ENCODE measurements at places on chromosomes 13 and 19.

- DNase-seq: no peak
Measured at GRCh38 chr19:5943045-5943444, 29.0 kb downstream of the CAPS start.

DNA sequence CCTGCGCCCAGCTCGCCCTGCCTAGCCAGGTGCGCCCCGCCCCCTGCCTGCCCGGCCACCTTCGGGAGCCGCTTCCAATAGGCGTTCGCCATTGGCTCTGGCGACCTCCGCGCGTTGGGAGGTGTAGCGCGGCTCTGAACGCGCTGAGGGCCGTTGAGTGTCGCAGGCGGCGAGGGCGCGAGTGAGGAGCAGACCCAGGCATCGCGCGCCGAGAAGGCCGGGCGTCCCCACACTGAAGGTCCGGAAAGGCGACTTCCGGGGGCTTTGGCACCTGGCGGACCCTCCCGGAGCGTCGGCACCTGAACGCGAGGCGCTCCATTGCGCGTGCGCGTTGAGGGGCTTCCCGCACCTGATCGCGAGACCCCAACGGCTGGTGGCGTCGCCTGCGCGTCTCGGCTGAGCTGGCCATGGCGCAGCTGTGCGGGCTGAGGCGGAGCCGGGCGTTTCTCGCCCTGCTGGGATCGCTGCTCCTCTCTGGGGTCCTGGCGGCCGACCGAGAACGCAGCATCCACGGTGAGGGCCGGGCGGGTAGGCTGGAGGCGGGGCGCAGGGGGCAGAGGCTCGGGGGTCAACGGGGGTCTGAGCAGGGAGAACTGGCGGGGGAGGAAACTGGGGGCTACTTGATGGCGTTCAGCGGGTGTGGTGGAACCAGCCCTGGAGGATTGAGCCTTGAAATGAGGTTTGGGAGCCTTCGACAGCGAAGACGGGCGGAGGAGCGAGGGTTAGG is at the start of gene SPINT2:
TSS of gene SPINT2 (plus strand) at position 88 of the 727 bp plus-strand sequence. CDS start at position 408, 320 bp downstream.
- peak; percentile 71 for DNase-seq

DNA sequence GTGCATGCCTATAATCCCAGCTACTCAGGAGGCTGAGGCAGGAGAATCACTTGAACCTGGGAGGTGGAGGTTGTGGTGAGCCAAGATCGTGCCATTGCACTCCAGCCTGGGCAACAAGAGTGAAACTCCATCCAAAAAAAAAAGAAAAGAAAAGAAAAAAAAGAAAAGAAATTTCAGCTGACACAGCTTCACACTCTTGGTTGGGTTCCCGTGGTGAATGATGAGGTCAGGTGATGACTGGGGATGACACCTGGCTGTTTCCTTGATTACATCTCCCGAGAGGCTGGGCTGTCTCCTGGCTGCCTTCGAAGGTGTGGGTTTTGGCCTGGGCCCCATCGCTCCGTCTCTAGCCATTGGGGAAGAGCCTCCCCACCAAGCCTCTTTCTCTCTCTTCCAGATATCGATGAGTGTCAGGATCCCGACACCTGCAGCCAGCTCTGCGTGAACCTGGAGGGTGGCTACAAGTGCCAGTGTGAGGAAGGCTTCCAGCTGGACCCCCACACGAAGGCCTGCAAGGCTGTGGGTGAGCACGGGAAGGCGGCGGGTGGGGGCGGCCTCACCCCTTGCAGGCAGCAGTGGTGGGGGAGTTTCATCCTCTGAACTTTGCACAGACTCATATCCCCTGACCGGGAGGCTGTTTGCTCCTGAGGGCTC is 22.0 kb downstream of the LDLR start:
- DNase-seq: no peak

DNA sequence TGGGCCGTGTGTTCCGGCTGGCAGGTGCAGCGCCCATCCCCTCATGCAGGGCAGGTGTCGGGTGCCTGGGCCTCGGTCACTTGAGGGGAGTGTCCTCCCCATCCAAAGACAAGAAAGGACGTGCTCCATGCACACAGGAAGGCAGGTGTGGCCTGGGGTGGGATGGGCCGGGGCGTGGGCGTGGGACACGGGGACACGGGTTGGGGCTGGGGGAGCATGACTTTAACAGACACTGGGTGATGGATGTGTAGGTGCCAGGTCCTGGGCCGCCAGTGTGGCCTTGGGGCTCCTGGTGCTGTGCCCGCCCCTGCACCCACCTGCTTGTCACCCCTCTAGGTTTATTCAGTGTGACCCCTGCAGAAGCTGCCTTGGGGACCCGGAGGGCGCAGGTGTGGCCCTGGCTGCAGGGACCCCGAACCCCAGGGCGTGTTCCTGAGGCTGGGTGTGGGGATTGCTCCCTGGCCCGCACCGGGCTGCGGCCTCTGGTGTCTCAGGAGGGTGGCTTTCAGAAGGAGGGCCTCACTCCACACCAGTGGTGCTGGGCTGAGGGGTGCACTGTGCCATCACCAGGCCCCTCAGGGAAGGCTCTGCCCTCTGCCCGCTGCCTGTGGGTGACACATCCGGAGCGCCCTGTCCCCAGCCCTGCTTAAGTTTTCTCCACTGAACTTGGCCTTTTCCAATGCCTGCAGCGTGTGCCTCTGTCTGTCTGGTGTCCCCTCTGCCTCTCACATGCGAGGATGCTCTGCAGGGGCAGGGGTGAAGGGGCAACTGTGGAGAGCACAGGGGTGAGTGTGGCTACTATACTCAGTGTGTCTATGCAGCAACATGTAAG is 5.2 kb downstream of the TMEM255B start:
- no peak for DNase-seq

DNA sequence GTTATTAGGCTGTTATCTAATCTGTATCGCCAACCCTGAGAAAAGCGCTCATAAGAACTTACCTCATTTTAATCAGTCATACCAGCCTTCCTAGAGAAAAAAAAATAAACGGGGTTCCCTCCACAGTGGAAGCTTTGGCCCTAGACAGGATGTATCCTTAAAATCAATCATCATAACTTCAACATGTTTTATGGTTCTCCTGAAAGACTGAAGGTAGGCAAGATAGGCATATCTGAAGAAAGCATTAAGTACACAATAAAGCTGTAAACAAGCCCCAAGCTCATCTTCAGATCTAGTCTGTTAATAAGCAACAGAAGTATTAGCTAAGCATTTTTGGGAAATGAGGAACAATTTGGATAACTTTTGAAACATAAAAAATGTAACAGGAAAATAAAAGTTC is 18.7 kb upstream of the SERP2 start:
- no peak for DNase-seq

DNA sequence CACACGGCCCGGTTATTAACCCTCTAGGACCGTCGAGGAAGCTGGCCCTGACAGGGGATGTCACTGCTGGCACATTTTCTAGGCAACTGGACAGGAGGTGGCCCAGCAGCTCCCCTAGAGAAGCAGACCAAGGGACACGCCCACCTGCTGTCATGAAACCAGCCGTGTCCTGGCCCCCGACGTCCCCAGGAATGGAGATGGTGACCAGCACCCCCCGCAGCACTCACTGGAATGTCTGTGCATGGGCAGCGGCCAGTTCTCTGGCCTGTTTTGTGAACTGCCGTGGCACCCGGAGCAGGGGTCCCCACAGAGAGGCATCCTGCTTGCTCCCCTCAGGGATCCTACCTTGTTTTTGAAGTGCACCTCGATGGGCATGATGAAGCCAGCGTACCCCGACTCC is 17.9 kb downstream of the MLLT1 start:
- no peak for DNase-seq

- peak; percentile 47 for DNase-seq
Measured at GRCh38 chr19:6501740-6502648, at the start of gene TUBB4A. Gene TUBB4A (minus strand): TSS chr19:6502309. CDS start chr19:6502212, 97 bp downstream.

DNA sequence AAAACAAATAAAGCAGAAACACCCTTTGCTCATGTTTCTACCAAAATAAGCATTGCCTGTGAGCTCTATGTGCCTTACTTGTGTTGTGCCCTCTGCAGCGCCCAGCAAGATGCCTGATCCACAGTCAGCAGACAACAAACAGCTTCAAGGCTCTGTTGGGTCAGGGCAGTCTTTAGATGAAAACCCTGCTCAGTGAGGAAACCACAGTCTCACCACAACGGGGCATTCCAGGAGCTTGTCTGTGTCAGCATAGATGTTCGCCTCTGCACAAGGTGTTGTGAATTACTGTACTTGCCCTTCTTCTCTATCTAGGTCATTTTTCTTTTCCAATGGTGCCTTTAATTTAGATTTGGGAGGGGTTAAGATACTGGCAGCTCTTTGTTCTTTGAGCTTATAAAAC is 251.9 kb downstream of the COL4A1 start:
- peak; percentile 27 for DNase-seq

DNA sequence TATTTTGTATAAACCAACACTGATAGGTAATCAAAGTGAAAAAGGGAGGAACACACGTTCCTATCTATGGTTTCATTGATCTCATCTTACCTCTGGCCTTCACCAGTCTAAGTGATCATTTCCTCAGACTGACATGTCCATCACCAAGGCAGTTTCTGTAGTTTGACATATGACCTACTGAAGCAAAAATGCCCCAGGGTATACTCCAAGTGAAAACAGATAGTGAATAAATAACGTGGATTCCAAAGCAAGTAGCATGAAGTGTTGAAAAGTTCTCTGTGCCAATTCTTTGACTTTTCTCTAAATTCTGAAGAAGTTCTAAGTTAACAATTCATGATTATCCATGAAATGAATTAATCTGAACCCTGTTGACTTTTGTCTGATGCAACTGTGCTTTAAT is 334.2 kb upstream of the SGCG start:
- no peak for DNase-seq

GRCh38 chr19:18160971-18161635 is 8.1 kb downstream of the PIK3R2 start:
- peak; percentile 79 for DNase-seq

DNA sequence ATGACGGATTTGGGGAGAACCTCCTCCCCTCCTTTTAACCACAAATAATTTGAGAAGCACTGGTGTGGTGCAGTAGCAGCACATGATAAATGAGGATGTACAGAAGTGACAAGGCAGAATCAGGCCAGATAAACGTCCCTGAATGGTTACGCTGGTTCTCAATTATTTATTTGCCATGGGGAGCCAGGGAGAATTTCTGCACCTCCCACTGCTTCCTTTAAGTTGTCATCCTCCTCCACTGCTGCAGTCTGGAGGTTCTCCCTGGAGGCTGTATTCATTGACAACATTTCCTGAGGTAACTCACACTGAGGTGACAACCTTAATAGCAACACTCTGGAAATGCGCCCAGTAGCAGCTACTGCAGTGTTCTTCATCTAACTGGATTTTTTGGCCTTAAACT is 308.9 kb upstream of the SLITRK1 start:
- no peak for DNase-seq

- DNase-seq: no peak
Measured at GRCh38 chr19:10919352-10920287, 8.8 kb downstream of the YIPF2 start.

DNA sequence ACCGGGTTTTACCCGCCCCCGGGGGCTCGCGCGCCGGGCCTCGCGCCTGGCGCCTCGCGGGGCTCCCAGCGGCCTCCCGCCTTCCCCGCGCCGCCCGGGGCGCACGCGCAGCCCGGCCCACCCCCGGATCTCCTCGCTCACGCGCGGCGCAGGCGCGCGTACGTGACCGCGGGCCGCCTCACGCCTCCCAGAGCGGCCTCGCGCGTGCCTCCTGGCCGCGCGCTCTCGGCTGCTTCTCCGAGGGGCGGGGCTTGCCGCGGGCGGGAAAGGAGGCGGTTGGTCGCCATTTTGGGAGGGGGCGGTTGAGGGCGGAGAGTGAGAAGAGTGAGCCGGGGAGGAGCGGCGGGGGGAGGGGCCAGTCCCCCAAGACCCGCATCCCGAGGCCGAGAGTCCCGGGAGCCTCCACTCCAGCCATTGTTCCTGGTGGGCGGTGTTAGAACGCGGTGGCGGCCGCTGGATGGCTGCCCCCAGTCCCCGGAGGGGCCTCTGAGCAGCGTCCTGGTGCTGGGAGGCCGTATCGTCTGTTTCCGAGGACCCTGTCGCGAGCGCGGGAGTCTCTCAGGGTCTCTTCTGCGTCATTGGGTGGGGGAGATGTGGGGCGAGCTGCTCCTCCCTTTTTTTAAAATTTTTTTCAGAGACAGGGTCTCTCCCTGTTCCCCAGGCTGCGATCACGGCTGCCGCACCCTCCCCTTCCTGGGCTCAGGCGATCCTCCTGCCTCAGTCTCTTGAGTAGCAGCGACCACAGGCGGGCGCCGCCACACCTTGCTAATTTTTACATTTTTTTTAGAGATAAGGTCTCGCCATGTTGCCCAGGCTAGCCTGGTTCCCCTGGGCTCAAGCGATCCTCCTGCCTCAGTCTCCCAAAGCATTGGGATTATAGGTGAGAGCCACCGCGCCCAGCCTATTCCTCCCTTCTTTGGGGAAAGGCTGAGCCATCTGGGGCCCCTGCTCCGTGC is at the start of gene ZNF541:
TSS of gene ZNF541 (minus strand) at position 78 of the 956 bp plus-strand sequence. CDS start 17,292 bp downstream, outside the sequence.
- DNase-seq: peak; percentile 75

DNA sequence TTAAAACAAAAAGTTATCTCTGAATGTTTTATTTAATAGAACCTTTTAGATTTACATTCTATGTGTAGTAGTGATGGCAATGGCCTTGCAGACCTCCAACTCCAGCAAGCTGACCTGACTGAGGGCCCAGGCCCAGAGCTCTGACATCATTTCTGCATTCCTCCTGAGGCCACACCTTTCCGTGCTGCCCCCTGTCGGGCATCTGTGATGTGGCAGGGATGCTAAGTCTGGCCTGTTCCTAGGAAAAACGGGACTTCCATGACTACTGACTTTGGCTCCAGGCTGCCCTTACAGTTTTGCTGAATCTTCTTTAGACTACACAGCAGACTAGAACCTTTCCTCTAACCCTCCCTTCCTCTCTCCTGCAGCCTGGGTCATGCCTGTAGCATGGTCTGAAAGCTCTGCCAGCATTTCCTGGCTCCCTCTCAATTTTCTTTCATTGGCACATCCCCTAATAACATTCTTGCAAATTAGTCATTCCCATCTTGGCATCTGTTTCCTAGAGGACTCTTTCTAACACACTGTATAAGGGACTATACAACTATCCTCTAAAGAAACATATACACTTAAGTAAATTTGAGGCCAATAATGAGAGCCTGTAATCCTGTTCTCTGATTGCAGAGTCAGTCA is 249.1 kb downstream of the GPC5 start:
- no peak for DNase-seq

- peak; percentile 21 for DNase-seq
Measured at GRCh38 chr13:62320129-62321108, 904.8 kb upstream of the PCDH20 start.

DNA sequence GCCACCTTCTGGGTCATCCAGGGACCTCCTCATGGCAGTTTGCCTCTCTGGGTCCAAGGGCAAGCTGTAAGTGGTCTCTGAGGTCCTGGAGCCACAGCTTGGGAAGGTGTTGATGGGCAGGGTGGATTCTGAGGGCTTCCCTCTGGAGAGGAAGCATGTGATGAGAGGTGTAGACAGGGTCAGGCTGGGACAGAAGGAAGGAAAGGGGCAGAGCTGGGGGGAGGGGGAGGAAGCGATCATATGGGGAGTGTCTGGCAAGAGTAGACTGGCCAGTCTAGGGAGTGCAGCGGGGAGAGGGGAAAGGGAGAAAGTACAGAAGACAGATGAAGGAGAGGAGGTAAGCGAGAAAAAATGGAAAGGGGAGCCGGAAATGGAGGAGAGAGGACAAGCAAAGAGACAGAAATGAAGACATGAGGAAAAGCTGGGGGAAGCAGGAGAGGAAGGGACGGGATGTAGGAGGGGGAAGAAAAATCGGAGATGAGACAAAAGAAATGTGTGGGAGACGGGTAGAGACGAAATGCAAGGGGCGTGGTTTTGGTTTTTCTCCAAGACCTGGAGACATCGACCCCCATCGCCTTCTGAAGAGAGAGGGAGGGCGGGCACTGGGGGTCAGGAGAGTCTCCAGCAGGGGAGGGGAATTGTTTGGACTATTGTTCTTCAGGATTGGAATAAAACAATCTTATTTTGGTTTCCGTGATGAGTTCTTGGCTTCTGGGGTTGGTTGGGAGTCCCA is 26.6 kb downstream of the ZSWIM9 start:
- no peak for DNase-seq

GRCh38 chr19:2756477-2756876 is 16.7 kb upstream of the SLC39A3 start:
- DNase-seq: no peak
